Activated gamma-delta T cell treated with Interleukin-2 at 50 U/mL for 16 hours (primary cell): ENCODE measurements at places on chromosomes 16 and 17.
A peak's percentile ranks its signal among the peaks of the same experiment; 100 is the strongest.

DNA sequence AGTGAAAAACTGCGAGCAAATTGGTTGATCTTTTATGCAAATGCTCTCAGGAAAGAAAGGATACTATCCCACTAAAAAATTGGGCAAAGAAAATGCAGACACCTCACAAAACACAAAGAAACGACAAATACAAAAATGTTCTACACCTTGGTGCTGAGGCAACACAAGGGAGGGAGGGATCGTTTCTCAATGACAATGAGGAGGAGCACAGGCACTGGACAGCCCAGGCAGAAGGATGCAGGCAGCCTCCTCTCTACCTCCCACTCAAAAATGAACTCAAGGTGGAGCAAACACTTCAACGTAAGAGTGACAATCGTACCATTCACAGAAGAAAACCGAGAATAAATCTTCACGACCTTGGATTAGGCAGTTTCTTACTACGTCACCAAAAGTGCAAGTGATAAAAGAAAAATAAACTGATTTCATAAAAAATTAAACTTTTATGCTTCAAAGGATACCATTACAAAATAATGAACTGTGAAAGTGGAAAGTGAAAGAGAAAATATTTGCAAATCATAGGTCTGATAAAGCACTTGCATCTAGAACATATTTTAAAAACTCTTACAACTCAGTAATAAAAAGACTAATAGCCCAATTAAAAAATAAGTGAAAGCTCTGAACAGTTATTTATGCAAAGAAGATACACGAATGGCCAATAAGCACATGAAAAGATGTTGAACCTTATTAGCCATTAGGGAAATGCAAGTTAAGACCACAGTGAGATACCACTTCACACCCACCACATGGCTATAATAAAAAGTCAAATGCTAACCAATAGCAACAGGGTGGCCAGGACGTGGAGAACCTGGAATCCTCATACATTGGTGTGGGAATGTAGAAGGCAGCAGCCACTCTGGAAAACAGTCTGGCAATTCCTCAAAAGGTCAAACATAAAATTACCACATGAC is 80.8 kb upstream of the TRAP1 start:
- no peak for DNase-seq

GRCh38 chr16:60041671-60042070 is 1307.6 kb upstream of the GOT2 start:
- DNase-seq, result no peak

DNA sequence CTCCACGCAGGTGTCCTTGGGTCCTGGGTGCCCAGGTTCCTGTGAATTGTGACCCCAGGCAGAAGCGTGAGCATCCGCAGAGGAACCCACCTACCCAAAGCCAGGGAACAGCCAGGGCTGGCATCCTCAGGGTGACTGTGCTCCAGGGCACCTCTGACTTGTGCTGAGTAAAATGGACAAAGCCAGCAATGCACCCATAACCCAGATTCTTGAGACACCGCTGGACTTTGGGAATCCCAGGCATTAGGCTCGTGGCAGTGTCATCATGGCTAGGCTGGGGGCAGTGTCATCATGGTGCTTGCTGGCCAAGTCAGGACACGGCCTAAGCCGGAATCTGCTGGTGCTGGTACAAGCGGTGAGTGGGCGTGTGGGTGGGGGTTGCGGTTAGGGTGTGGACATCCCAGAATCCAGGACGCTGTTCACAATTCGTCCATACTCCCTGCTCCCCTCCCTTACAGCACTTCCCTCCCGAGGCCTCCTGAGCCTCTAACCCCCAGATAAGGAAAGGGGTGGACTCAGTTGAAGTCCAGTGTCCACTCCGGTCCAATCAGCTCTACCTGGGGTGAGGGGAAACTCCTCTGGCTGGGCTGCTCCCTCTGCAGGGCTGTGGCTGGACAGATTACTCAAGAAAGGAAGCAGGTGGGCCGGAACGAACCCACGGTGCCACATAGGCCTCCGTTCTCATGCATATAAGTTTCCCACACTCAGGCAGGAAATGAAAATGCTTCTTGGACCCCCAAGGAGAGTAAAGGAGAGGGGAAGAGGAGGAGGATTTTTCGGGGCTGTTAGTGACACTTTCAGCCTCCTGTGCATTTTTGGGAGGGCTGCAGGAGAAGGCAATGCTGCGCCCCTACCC is 138.9 kb downstream of the SEC14L1 start:
- no peak for DNase-seq

- no peak for DNase-seq
These were observed 161.0 kb downstream of the CBLN1 start for GRCh38 chr16:49120631-49121030.

GRCh38 chr16:2475413-2476344 is 752 bp downstream of the TBC1D24 start:
- DNase-seq, result peak; percentile 37

- DNase-seq, result no peak
These were observed at the start of gene HEATR9 for GRCh38 chr17:35868737-35869136. Gene HEATR9, minus strand, starts transcription at chr17:35868891. Its CDS starts 149 bp downstream, at chr17:35868742.

- no peak for DNase-seq
These were observed 6.1 kb upstream of the RANGRF start for GRCh38 chr17:8282345-8282744.

- peak; percentile 37 for DNase-seq
These were observed 11.5 kb upstream of the PITPNA start for GRCh38 chr17:1573932-1574696.

- DNase-seq, result peak; percentile 60
These were observed 21.6 kb downstream of the POLR3E start for GRCh38 chr16:22318690-22319358.

DNA sequence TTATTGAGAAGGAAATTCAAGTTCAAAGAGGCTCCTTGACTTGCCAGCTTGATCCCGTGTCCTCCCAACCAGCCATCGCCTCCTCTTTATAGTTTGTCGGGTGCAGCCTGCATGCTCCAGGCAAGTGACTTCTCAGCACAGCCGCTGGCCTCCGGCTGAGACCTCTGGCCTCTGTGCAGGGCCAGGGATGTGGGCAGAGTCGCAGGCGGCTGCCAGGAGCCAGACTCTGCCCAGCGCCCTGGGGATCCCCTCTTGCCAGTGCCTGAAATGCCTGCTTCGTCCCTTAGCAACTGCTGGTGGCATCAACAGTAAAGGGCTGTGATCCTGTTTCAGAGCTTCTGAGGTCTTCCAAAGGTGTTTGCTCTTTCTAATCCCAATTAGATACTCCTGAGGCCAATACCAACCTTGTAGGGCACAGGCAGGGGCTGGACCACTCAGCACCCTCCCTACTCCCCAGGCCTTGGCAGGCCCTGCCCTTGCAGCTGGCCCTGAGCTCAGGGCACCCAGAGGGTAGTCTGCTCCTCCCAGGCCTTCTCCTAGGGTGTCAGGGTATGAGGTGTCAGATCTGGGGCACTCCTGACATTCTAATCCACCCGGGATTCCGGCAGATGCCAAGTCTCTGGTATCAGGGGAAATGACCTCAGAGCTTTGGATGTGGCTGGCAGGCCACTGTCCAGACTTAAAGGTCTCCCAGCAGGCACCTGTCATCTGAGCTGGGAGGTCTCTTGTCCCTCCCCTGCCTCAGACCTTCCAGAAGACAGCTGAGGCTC is 68.0 kb upstream of the SIAH1 start:
- DNase-seq, result no peak
